ENCODE measurements at places on chromosomes 3 and 15. TPM values are rescaled to one million over a fixed set of nuclear protein-coding genes. Genes with fewer than 3 reads are reported as not detected.

GRCh38 chr3:13275376-13276005 lies 144.6 kb downstream of the NUP210 start:
- no peak for ATAC-seq

GRCh38 chr3:114127517-114127916 lies 51.3 kb downstream of the DRD3 start:
- no peak for ATAC-seq

GRCh38 chr3:150751781-150752263 lies 11.1 kb downstream of the SIAH2 start:
- no peak for ATAC-seq

Gene LINGO1
- total RNA-seq: not detected

Gene NAALADL2
- total RNA-seq: not detected

Gene CISH
- total RNA-seq: 327 TPM

Gene PCLAF
- total RNA-seq: 101 TPM

Gene DAZL
- 0.13 TPM for total RNA-seq

Gene NPTN
- total RNA-seq: 59.5 TPM

Gene LOXL1
- 3.4 TPM for total RNA-seq

Measured in activated T-helper 17 cell treated with anti-CD3 and anti-CD28 coated beads, Interleukin-2, amount 50 U/mL, for 72 hours (primary cell).